Keratinocyte (primary cell): ENCODE measurements at places on chromosomes 7 and 10.

- DNase-seq, result no peak
Measured at GRCh38 chr7:138569418-138569817, 109.4 kb downstream of the TRIM24 start.

DNA sequence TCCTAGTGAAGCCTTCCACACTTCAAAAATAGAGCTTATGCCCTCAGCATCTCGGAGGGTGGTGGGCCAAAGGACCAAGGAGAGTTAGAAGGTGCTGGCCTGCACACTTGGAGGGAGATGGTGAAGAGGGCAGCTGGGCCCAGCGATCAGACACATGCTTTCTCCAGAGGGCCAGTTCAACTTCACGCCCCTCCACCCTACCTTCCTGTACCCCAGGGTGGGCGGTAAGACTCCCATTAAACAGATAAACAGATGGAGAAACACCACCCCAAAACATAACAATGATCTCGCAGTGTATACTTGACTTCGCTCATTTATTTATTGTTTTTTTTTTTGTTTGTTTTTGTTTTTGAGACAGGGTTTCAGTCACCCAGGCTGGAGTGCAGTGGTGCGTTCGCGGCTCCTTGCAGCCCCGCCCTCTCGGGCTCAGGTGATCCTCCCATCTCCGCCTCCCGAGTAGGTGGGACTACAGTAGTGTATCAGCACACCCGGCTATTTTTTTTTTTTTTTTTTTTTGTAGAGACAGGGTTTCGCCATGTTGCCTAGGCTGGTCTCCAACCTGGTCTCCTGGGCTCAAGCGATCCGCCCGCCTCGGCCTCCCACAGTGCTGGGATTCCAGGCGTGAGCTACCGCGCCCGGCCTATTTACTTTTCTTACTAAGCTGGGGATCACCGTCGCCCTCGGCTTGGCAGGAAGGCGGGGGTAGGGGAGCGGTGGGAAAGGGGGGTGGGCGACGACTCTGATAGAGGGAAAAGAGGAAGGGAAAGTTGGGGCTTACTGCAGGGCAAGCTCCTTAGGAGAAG is 1.8 kb downstream of the C10orf95 start:
- no peak for DNase-seq

DNA sequence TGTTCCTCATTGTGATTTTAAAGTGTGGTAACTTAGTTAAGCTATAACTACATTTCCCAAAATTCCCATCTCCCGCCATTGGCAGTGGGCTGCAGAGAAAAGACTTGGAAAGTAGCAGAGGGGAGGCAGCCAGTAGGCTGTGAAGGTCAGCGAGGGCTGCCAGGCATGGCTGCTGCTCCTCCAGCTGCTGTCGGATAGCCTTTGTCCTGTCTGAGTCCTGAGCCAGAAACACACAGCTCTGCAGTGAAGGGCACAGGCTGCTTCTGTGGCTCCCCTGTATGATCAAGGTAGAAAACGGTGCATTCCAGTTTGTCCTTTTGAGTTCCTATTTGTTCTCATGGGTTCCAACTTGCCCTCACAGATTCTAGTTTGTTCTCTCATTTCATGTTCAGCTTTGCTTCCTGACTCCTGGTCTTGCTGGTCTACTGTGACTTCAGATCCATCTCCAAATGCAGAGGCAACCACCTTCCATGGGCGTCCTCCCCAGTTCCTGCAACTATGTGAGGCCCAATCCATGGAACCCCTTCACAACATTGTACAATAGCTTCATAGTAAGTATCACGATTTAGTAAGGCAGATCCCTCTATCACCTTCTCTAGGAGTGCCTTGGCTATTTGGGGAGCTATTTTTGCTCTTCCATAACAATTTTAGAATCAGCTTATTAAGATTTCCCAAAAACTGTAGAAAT is 31.7 kb downstream of the SYPL1 start:
- DNase-seq, result no peak

DNA sequence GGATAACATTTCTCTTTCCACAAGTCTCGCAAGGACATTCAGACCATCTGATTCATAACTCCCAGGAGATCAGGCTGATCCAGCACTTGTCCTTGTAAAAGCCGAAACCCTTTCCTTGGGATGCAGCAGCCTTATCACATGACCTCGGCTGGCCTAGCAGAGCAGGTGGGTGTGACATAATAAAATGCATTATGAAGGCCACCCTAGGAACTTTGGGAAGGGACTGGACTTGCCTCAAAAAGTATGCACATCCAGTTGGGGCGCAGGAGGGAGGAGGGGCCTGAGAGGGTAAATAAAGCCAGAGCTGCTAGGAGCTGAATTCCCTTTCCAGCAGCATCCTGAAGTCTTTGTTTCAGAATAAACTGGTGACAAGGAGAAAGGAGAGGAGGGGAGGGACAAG is 260.8 kb downstream of the SNX13 start:
- no peak for DNase-seq

- DNase-seq, result no peak
Measured at GRCh38 chr7:142409471-142409870, 151.6 kb upstream of the PRSS58 start.

DNA sequence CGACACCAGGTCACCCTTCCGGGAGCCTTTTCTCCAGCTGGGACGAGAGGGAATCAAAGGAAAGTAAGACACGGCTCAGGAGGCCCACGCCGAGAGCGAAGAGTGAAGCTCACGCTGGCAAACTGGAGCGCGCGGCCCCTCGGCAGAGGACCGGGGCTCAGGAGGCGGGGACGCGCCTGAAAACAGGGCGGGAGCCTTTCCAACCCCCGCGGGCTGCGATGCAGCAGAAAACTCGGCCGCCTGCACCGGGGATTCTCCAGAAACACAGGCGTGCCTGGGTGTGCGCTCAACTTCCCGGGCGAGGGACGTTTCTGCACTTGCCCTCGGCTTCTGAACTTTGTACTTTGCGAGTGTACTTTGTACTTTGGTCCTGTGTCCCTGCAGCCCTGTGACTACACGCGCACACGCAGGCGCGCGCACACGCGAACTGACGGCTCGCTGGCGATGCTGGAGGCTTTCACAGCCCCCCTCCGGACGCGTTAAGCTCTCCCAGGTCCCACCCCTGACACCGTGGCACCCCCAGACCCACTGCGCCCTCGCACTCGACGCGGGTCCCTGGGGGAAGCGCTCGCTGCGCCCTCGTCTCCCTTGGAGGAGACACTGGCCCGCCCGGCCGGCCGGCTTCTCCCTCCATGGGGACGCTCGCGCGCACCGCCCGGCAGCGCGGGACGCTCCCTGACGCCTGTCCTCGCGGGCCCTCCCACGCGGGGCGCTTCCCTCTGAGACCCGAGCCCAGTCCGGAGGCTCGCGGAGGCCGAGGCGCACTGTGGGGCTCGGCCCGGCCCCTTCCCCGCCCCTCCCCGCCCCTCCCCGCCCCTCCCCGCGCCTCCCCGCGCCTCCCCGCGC is 588 bp upstream of the PAOX start:
- no peak for DNase-seq
